ENCODE measurements at places on chromosomes 7 and 10.

- DNase-seq, result peak; percentile 71
Measured at GRCh38 chr7:147432079-147432478, 1158.5 kb upstream of the C7orf33 start.

GRCh38 chr10:16770670-16771069, 46.6 kb downstream of the RSU1 start:
- DNase-seq, result no peak

GRCh38 chr10:130352291-130352645, 216.1 kb downstream of the GLRX3 start:
- DNase-seq, result no peak

GRCh38 chr7:119967221-119967620, 305.8 kb upstream of the KCND2 start:
- DNase-seq, result no peak

- peak; percentile 63 for DNase-seq
Measured at GRCh38 chr10:89301721-89302445, at the start of gene IFIT2. Gene IFIT2 (plus strand): TSS chr10:89302046. CDS start chr10:89302124, 78 bp downstream.

GRCh38 chr10:114663626-114664025, 5.6 kb upstream of the ABLIM1 start:
- DNase-seq, result no peak

- DNase-seq, result no peak
Measured at GRCh38 chr10:103147645-103148044, 45.4 kb downstream of the NT5C2 start.

DNA sequence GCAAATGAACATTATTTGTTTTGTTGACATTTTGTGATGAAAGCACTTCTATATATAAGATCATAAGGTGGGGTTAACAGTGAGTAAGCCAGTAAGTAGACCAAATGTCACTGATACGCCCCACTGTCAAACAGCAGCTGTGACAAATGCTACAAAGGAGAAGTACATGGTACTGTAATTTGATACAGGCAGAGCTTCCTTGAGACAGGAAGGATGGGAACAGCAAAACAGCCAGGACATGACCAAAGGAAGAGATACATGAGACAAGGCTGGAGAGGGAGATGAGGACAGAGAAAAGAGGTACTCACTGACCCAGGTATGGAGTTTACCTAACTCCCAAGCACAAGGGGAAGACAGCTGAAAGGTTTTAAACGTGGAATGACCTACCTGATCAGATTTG, 127.0 kb downstream of the SRPK2 start:
- DNase-seq, result peak; percentile 6

Measured in fibroblast of skin of scalp (primary cell).